ENCODE measurements at places on chromosomes 16 and 17.

GRCh38 chr17:2063261-2064146 lies 8.6 kb downstream of the HIC1 start:
- DNase-seq: no peak

DNA sequence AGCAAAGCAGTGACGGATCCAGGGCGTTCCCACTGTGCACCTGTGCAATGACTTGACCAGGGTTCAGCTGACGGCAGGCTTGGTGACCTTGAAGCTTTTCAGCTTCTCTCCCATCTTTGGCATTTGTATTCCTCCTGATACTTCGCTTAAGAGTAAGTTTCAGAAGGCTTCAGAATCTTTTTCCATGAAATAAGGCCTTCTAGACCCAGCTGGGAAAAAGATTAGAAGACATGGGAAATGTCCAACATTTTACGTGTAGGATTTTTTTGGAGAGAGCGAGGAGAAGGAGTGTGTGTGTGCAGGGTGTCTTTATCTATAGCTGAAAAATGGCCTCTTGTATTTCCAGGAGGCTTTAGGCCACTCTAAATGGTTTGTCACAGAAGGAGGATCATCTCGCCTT lies 104.1 kb downstream of the BANP start:
- no peak for DNase-seq

DNA sequence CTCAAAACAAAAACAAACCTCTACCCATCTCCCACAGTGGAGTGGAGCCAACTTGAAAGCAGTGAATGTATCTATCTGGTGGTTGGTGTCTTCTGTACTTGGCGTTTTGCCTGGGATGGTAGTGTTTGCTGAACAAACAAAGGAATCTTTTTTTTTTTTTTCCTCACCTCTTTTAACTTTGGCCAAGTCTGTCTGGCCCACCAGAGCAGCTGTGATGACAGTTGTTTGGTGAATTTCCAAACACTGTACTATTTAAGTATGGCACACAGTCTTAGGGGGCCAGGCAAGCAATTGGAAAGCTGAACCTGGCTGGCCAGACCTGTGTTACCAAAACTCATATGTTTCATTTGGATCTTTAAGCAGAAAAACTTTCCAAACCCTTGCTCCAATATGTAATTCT lies 101.8 kb upstream of the CDH13 start:
- DNase-seq: no peak

- DNase-seq: no peak
These were observed 4.6 kb downstream of the ZSCAN10 start for GRCh38 chr16:3094289-3095027.

GRCh38 chr17:82283208-82283749 lies 9.8 kb upstream of the CSNK1D start:
- no peak for DNase-seq

DNA sequence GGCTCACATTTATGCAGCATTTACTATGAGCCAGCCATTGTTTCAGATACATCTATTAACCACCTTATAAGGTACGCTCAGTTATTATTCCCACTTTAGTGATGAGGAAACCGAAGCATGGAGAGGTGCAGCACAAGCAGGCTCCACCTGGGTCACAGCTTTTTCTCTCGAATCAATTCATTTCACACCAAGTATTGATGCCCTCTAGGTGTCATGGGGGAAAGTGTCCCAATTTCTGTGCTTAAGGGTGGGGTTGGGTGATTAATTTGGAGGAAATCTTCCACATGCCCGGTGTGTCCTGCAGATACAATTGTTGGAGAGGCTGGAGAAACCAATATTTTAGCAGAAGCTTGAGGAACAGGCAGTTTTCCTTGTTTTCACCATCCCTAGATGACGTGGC lies 62.7 kb upstream of the DNAJA2 start:
- DNase-seq: no peak

DNA sequence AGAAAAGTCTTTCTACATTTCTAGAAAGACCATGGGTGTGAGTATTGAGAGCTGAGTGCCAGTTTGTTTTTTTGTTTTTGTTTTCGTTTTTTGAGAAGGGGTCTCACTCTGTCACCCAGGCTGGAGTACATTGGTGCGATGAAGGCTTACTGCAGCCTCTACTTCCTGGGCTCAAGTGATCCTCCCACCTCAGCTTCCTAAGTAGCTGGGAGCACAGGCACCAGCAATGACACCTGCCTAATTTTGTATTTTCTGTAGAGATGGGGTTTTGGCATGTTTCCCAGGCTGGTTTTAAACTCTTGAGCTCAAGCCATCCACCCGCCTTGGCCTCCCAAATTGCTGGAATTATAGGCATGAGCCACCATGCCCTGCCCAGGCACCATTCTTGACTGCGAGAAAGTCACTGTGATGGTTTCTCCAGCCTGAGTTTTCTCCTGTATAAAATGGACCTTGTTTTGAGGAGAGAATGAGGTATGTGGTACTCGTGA lies 673.8 kb downstream of the MAF start:
- no peak for DNase-seq

- no peak for DNase-seq
These were observed 24.8 kb downstream of the RPGRIP1L start for GRCh38 chr16:53678756-53679343.

- no peak for DNase-seq
These were observed 4.5 kb downstream of the ZNF267 start for GRCh38 chr16:31877876-31878642.

DNA sequence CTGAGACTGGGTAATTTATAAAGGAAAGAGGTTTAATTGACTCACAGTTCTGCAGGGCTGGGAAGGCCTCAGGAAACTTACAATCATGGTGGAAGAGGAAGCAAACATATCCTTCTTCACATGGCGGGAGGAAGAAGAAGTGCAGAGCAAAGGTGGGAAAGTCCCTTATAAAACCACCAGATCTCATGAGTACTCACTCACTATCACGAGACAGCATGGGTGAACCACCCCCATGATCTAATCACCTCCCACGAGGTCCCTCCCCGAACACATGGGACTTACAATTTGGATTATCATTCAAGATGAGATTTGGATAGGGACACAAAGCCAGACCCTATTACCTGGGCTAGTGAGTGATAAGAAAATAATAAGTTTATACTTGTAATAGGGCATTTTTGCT lies 70.6 kb upstream of the HS3ST2 start:
- DNase-seq: no peak

- no peak for DNase-seq
These were observed 50.0 kb upstream of the STH start for GRCh38 chr17:45948881-45949624.

DNA sequence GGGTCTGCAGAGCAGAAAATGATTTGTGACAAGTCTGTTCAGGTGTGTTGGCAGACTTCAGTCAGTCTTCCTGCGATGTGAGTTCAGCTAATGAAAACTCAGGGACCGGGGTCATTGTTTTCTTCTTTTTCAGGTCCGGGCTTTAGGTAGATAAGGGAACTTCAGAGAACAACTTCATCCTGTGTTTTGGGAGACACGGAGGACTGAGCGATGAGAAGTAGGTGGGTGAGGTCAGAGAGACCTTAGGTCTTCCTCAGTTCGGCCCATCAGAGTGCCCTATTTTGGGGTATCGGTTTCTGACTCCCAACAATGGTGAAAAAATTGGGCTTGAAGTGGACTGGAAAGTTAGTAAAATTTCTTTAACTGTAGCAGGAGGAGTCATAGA lies 88.9 kb upstream of the ATF7IP2 start:
- DNase-seq: no peak

DNA sequence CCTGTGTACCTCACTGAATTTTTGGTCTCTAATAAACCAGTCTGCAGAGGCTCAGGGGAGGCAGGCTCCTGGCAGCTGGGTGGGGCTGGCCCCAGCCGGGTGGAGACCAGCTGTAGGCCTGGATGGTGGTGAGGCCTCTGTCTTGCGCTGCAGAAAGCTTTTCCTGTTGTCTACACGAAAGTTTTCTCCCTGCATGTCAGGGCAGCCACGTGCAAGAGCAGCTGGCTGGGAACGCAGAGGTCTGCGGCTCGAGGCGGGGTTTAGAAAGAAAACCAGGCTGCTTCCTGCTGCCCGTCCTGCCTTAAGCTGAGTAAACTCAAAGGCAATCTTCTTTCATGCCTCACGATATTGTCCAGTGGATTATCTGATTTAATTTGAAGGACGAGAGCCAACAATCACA lies 2.4 kb downstream of the SERPINF1 start:
- no peak for DNase-seq

- DNase-seq: no peak
These were observed 24.2 kb upstream of the ABCA9 start for GRCh38 chr17:69084911-69085310.

DNA sequence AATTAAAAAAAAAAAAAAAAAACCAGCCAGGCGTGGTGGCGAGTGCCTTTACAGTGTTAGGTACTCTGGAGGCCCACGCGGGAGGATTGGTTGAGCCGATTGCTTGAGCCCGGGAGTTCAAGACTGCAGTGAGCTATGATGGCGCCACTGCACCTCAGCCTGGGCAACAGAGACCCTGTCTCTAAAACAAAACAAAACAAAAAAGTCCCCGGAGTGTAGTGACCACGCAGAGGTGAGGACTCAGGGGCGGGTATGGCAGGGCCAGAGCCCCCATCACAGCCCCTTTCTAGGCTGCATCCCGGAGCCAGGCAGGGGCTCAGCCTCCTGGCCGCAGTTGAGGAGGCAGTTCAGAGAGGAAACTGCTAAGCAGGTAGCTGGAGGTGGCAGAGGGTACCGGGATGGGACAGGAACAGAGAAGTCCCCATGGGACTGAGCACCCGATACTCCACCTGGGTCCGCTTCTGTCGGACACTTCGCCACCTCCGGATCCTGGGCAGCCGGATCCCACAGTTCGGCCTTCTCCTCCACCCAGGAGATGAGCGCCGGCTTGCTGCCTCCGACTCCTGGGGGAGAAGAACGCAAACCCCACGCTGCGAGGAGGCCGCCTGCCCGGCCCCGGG lies 800 bp downstream of the ZNF747 start:
- no peak for DNase-seq

DNA sequence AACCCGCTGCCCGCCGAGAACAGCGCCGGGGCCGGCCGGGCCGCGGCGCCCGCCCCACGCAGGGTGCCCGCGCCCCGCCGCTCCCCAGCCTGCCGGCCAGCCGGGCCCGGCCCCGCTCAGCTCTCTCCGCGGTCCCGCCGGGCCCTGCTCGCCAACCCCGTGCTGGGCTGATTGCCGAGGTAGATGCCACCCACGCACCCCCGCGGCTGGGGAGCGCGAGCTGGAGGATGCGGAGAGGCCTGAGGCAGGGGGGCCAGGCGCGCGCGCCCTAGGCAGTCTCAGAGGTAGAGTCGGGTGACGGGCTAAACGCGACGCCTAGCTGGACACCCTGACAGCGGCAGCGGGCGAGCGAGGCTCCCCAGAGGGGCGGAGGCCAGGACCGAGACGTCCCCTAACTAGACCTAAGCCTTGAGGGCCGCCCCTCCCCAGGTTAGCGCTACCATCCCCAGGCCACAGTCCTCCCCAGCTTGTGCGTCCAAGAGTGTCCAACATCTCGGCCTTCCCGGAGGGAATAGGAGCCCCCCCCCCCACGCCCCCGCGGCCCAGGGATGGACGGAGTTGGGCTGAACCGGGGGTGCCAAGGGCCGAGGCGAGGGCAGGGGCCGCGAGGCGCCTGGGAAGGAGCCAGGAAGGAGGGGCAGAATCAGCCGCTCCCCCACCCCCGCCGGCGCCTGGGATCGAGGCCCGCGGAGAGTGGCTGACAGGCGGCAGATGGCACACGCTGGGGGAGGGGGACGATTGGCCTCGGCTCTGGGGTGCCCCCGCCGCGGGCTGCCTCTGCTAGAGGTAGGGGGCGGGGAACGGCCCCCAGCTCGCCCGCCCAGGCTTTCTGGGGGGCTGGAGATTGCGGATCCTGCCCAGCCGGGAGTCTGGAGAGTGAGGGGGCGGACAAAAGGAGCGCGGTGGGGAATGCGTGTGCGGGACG lies 2.5 kb upstream of the ZNF423 start:
- no peak for DNase-seq

GRCh38 chr16:15610369-15610871 lies 32.5 kb downstream of the MARF1 start:
- no peak for DNase-seq

GRCh38 chr17:82457929-82458178 lies 687 bp upstream of the NARF start:
- DNase-seq: no peak

DNA sequence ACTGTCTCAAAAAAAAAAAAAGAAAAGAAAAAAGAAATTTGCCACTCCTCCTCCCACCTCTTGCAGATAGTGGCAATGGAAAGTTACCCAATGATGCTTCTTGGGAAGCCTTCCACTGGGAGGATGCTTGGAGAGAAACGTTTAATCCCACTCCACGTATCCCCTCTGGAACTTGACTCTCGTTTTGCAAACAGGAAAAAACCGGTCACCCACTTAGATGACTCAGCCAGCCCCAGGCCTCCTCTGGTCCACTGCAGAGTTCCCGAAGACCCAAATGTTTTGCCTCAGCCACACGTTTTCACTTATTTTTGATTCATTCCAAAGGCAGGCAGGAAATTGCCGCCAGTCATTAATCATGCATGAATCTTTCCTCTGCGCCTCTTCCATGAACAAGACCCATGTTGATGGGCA lies 9.3 kb upstream of the TNFRSF17 start:
- DNase-seq: no peak

DNA sequence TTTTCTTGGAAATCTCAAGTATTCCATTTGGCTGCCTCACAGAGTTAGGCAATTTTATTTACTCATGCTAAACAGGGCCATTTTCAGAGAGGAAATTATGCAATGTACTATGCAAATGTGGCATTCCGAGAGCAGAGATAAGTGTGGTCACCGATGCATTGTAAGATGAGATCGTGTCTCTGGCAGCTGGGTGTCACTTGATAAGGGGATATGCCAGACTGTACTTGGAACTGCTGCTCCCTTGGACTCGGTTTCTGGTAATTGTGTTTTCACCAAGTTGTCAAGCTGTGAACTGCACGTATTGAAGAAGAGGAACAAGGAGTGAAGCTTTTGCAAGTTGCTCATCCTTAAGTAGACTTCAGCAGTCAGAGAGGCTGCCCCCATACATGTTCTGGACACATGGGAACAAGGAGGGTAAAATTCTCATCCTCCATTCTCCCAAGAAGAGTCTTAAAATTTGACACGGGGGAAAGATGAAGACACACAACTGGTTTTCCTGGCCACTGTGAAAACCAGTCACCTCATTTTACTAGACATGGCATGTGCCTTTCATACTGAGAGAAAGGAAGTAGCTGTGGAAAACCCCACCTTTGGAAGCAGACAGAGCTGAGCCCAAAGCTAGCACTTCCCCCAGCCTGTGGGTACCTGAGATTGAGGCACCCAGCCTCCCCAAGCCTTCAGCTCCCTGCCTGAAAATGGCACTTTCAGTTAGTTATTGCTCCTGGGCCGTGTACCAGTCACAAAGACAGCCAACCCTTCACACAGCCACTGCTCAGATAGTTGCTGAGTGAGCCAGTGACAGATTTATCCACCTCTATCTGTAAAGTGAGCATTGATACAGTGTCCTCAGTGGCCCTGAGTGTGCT lies 150.7 kb downstream of the SOCS1 start:
- no peak for DNase-seq

DNA sequence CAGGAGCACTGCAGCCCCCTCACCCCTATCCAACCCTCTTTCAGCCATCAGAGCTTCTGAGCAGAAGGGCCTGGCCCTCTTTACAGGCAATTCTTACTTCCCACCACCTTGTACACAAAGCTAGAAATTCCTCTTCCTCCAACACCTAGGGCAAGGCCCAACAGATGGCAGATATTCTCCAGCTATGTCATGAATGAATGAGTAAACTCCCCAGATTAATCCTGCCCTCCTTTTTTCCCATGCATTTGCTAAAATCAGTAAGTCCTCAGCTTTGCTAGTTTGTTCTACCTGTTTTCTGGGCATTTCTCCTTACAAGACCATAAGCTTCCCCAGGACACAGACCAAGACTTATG lies 20.4 kb upstream of the MRPS23 start:
- DNase-seq: no peak
